B cell (primary cell): ENCODE measurements at places on chromosomes 12 and 14. TPM values are rescaled to one million over a fixed set of nuclear protein-coding genes. Genes with fewer than 3 reads are reported as not detected.

The ABHD12B gene
- not detected in 2 replicates for total RNA-seq

The SLC7A8 gene
- total RNA-seq: 0.85 and 1.1 TPM in 2 replicates

The RDH12 gene
- not detected in 2 replicates for total RNA-seq

The KRT2 gene
- not detected in 2 replicates for total RNA-seq

The KRT74 gene
- not detected in 2 replicates for total RNA-seq

- no peak for DNase-seq
These were observed 123.1 kb downstream of the GALC start for GRCh38 chr14:87869619-87870583.

DNA sequence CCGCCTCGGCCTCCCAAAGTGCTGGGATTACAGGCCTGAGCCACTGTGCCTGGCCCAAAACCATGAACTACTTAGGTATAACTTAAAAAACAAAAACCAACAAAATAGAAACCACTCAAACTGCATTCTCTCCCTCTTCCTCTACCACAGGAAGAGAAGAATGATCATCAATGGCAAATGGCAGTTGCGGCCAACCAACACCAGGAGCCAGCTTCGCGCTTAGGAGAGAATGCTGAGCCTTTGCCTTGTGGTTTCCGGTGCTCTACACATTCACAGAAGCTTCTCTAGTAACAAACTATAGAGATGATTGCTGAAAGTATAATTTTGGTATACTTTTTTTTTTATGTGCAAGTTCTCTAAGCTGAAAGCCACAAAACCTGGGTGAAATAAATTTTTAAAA is 17.1 kb downstream of the CATSPERB start:
- DNase-seq: peak; percentile 7

The EXOC5 gene
- total RNA-seq: 56.6 and 60.0 TPM in 2 replicates
